Prostate gland (tissue), 2 donors: ENCODE measurements at places on chromosomes 6 and 20. TPM values are rescaled to one million over a fixed set of nuclear protein-coding genes. Genes with fewer than 3 reads are reported as not detected.

- no peak for DNase-seq
These were observed 82.4 kb downstream of the RTN4IP1 start for GRCh38 chr6:106546691-106547414.

- no peak for DNase-seq
These were observed 630 bp downstream of the PPP1R3G start for GRCh38 chr6:5085648-5086293.

- no peak for DNase-seq
These were observed 46.6 kb upstream of the TMEM30A start for GRCh38 chr6:75331151-75331550.

GRCh38 chr20:32975698-32976674 is 28.2 kb downstream of the SUN5 start:
- no peak for DNase-seq

DNA sequence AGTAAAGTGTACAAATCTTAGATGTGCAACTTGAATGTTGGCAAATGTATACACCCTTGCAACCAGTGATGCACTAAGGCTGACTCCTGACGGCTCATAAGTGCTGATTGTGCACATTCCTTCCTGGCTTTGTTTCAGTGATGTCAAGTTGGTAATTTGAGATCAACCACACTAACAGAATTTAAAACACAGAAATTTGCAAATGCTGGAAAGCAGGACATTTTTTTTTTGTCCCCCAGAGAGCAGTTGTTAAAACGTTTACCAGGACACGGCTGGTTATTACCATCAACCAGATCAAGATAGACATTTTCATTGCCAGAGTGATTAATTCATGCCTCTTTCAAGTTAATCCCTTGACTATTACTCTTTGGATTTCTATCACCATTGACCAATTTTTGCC is 735.6 kb downstream of the RFPL4B start:
- DNase-seq = no peak

- DNase-seq = no peak
These were observed 17.8 kb downstream of the B4GALT5 start for GRCh38 chr20:49695830-49696229.

- no peak for DNase-seq
These were observed 34.2 kb downstream of the CEP162 start for GRCh38 chr6:84193114-84193708.

DNA sequence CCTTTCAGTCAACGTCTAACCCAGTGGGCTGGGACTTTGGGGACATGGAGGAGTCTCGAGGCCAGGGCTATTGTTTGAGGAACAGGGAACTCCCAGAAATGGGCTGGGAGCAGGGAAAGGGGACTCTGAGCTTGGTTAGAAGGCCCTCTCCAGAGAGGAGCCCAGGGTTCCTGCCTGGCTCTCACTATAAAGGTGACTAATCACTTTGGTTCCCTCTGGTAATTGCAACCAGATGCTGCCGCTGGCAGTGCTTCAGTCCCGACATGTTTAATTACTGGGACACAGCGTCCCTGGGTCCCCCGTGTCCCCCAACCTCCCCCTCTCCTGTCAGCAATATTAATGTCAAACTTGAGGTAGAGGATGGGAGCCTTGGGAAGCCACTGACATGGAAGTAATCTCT is 5.0 kb upstream of the GDF5 start:
- DNase-seq = no peak

GRCh38 chr6:104789770-104790190 is 69.9 kb downstream of the HACE1 start:
- no peak for DNase-seq

PTPRA gene
- 83.6 TPM for total RNA-seq

HLA-DOA gene
- total RNA-seq = 14.6 TPM

OPN5 gene
- 0.85 TPM for total RNA-seq
